ENCODE measurements at places on chromosomes 6 and 20.

DNA sequence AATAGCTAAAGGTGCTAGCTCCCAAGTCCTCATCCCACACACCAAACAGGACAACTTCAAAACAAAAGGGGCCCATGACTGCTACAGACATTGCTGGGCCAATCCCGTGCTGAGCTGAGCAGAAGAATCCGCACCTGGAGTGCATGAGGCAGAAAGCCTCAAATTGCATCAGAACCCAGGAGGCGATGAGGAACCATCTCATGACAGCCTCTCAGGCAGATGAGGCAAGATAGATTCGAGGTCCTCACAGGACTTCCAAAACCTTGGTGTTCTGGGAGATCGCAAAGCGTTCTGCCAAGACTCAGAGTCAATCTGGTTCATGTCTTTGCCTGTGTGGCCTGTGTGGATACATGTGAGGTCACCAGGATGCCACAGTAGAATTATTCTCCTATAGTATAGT lies 32.8 kb upstream of the SSTR4 start:
- DNase-seq = no peak

- no peak for DNase-seq
These were observed 11.2 kb downstream of the ZBTB2 start for GRCh38 chr6:151379933-151380847.

- no peak for DNase-seq
These were observed 73.3 kb upstream of the CHD6 start for GRCh38 chr20:41691443-41691842.

GRCh38 chr20:63183422-63184146 lies 32.3 kb downstream of the YTHDF1 start:
- peak; percentile 21 for DNase-seq

GRCh38 chr6:37139230-37139962 lies 30.6 kb upstream of the PIM1 start:
- no peak for DNase-seq

DNA sequence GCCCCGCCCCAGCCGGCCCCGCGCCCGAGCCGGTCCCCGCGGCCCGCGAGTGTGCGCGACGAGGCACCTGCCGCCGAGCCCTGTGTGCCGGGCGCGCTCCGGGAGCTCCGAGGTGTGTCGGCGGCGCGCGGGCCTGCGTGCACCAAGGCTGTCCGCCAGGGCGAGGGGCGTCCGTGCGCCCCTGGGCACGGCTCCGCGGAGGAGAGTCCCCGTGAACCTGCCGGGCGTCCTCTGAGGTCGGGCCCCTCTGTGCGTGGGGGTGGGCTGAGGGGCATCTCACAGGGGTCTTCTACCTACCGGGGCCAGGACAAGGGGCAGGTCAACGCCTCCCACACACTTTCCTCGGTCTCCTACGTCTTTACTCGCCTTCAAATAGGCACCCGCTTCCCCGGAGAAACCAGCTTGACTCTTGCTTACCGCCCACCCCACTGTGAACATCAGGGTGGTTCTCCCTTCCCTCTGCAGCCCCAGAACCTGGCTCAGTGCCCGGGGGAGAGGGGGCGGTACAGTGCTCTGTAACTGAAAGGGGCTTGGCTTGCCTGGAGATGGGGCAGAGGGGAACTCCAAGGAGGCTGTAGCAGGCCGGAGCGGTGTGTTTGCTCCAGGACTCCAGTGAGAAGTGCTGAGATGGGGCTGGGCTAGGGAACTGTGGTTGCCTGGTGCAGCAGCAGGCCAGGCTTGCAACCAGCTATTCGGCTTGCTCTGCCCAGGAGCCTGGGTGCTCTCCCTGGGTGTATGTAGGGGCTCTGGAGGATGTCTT lies at the start of gene SAMD10:
Gene SAMD10, minus strand, starts transcription at position 86 of the 760 bp plus-strand sequence. CDS start 175 bp downstream, outside the sequence.
- no peak for DNase-seq

DNA sequence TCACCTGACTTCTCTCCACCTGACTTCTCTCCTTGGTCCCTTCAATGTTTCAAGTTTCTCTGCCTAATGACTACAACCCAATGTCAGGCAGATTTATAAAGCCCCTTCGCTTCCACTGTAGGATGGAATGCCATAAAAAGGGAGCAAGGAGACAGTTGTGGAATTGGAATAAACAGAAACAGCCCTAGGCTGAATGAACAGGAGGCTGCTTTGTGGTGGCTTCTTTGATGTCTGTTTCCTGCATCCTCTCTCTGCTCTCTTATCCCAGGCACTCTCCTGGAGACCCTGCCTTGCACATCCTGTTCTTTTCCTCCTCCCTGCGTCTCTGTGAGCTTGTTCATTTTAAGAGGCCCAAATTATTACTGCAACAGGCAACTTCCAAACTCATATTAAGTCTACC lies 16.9 kb downstream of the MUCL3 start:
- DNase-seq = no peak

GRCh38 chr20:8221887-8222419 lies 89.9 kb downstream of the PLCB1 start:
- DNase-seq = no peak

GRCh38 chr20:17939622-17940223 lies 28.9 kb downstream of the SNX5 start:
- no peak for DNase-seq

GRCh38 chr6:128855581-128856085 lies 27.3 kb upstream of the LAMA2 start:
- DNase-seq = no peak

- no peak for DNase-seq
These were observed 871 bp upstream of the SYNDIG1 start for GRCh38 chr20:24468401-24469115.

GRCh38 chr20:19757487-19758132 lies 448 bp upstream of the RIN2 start:
- peak; percentile 71 for DNase-seq

- DNase-seq = no peak
These were observed 26.4 kb downstream of the ARMC2 start for GRCh38 chr6:108874470-108875160.

- no peak for DNase-seq
These were observed 34.3 kb downstream of the FYN start for GRCh38 chr6:111838749-111839484.

GRCh38 chr6:26439151-26440125 lies 866 bp upstream of the BTN3A3 start:
- DNase-seq = no peak

DNA sequence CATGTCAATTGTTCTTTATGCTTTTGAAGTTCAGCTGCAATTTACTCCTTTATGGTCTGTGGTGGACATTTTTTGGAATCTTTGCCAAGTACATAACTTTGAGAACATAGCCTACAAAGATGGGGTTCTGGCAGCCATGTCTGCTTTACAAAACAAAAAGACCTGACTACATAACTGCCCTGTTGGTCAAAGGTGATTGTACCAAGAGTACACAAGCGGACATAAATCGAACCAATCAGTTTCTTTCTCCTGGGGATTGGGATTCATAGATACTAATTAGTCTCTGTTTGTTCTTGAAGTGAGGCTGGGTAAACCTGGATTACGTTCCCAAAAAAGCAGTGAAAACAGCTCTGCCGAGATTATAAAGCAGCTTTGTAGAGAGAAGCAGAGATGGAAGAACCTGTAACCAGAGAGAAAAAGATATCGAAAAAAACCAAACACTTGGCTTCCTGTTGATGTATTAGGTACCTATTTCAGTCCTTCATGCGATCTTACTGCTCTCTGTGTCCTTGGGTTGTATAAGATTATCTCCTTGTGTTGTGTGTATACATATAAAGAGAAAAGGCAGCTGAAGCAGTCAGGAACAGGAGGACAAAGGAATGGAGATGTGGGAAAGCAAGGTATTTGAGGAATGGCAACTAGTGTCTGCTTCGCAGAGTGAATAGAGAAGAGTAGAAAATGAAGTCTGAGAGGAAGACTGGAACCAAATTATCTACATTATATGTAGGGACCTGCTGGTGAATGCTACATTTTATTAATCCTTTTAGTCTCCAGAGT lies 2.7 kb upstream of the ZFAND3 start:
- DNase-seq = no peak

GRCh38 chr6:44309092-44309491 lies 4.1 kb downstream of the AARS2 start:
- DNase-seq = no peak

- no peak for DNase-seq
These were observed 38.4 kb upstream of the EIF2S2 start for GRCh38 chr20:34150306-34151000.

DNA sequence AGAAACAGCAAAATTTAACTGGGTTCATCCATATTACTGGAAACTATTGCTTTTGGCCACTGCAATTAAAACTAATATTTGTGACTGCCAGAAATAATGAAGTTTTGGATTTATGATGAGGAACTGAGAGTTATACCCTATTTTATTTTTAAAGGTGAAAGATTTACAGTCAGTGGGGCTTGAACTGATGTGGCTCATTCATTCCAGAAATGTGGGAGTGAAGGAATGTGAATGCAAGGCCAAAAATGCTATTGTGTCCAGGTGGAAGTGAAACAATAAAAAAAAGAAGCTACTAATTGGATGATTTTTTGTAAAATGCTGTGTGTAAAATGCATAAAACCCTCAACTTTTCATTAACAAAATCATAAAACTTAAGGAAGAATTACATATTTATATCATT lies 491.9 kb downstream of the COL12A1 start:
- DNase-seq = no peak

GRCh38 chr6:155041741-155042279 lies 46.7 kb downstream of the TIAM2 start:
- DNase-seq = no peak

- DNase-seq = no peak
These were observed 236.7 kb downstream of the PAX1 start for GRCh38 chr20:21941941-21942805.

DNA sequence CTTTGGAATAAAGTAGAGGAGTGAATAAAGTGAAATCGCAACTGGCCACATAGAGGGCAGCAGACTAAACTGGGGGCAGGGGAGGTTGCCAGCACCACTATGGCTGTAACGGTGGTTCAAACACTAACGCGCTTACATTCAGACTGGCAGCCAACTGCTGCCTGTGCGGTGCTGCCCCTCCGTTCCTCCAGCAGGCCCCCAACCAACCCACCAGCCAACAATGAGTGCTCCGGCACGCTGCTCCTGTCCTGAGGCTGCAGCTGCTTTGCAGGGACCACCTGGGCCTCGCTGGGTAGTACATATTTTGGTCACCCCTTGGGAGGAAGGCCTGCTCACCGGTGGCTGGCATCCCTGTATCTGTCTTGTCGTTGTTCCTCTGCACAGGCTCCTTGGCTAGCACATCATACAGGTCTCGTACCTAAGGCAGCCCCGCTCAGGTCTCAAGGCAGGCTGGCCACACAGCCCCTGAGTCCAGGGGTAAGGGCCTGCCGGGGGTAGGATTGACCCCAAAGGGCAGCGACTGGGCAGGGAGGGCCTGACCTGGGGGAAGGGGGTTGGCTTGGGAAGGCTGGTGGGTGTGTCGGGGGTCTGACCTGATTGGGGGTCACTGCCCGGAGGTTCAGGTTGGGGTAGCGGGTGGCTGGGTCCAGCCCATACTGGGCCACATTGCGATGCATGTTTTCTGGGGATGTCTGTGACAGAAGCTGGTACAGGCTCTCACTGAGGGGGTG lies 6.3 kb downstream of the MICAL1 start:
- no peak for DNase-seq

GRCh38 chr6:157328108-157328692 lies 4.9 kb upstream of the TMEM242 start:
- no peak for DNase-seq

DNA sequence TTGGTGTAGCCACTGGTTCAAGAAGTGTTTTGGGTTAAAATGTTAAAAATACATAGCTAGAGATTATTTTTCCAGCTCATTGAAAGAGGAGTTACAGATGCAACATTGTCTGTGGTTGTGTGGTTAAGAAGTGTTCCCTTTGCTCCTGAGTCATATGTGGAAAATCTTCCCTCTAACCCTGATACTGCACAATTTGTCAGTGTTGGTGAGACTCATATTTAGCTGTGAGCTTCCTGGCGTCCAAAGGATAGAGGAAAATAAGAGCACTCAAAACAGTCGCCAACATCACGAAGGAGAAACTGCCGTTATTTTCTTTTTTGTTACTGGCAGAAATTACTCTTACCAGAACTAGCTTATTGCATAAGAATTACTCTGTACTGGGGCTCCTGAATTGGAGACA lies 250.4 kb downstream of the CDH4 start:
- no peak for DNase-seq

DNA sequence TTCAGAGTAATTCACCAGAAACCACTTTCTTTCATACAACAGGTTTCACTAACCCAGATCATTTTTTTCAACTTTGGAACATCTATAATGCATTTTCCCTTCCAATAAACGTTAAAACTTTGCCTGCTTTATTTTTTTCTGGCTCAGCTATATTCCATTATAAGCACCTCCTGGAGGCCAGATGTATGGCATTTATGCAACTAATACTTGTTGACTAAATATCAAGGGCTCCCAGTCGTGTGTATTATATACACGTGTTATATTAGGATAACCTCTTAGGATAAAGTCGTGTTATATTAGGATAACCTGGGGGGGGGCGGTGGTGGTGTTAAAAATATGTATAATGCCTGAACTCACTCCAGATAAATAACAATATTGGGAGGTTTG lies 6.7 kb downstream of the OPN5 start:
- no peak for DNase-seq

GRCh38 chr20:48706116-48706656 lies 121.6 kb downstream of the PREX1 start:
- DNase-seq = no peak

- no peak for DNase-seq
These were observed 240.1 kb upstream of the TBX18 start for GRCh38 chr6:85004361-85004995.

- no peak for DNase-seq
These were observed 6.1 kb upstream of the PM20D2 start for GRCh38 chr6:89139509-89140346.

- no peak for DNase-seq
These were observed 10.8 kb downstream of the CPNE1 start for GRCh38 chr20:35653893-35654292.

DNA sequence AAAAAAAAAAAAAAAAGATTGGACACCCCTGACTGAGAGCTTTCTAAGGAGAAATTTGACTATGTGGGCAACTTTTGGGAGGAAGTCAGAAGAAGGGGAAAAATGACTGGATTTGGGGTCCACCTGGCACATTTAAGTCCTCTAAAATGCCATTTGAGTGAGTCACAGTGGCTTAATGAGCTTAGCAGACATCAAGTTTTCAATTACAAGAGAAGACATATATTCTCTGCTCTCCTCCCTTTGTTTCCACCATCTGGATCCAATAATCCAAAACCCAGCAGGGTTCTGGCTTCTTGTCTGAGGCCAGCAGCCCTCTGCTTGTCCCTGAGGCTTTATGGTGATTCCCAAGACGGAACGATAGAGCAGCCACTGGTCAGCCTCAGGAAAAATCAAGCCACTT lies 6.9 kb downstream of the PI3 start:
- no peak for DNase-seq

DNA sequence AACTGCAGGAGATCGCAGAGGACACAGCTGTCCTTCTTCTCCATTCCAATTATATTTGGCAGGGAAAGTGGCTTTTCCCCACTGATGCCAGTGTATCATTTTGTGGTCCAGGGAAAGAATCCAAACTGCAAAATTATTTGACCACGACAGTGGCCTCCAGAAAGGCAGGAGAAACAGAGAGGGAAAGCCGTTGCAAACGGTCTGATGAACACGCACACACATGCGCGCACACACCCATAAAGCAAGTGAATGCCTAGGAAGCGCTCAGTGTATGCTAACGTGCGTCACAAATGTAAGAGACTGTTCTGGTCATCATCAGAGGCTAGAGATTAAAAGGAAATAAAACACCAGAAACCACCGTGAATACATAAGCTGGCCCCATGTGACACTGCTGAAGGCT lies 54.0 kb downstream of the NPEPL1 start:
- DNase-seq = no peak

- DNase-seq = peak; percentile 95
These were observed 2.8 kb upstream of the PHF20 start for GRCh38 chr20:35768731-35769664.
